ENCODE measurements at places on chromosomes 2 and 18.

GRCh38 chr2:138267161-138267901 lies 234.2 kb upstream of the SPOPL start:
- no peak for DNase-seq

DNA sequence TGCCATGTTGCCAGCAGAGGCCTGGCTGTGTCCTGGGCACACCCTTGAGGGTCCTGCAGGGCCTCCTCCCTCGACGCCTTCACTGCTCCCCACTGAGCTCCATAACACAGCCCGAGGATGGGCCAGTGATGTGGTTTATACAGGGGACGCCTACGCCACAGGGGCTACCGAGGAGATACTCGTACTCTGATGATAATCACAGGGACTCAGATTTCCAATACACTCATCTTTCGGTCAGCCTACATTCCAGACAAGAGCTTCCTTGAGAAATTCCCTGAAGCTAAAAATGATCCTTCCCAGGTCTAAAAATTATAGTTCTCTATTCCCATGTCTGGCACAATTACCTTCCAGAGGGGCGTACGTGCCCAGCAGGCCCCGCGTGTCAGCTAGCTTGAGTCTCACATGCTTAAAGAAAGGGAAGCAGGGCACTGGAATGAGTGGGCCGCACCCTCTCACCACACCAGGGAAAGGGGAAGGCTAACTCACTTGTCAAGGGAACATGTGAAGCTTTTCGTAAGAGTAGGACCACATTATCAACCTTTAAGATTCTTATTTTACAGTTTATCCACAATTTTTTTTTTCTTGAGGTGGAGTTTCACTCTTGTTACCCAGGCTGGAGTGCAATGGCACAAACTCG lies 159.5 kb upstream of the NDUFV2 start:
- no peak for DNase-seq

- DNase-seq: no peak
Measured at GRCh38 chr2:148234143-148234542, 213.3 kb downstream of the MBD5 start.

GRCh38 chr2:156110890-156111289 lies 221.6 kb downstream of the NR4A2 start:
- DNase-seq: no peak

- no peak for DNase-seq
Measured at GRCh38 chr2:57864926-57865325, 181.7 kb upstream of the VRK2 start.

DNA sequence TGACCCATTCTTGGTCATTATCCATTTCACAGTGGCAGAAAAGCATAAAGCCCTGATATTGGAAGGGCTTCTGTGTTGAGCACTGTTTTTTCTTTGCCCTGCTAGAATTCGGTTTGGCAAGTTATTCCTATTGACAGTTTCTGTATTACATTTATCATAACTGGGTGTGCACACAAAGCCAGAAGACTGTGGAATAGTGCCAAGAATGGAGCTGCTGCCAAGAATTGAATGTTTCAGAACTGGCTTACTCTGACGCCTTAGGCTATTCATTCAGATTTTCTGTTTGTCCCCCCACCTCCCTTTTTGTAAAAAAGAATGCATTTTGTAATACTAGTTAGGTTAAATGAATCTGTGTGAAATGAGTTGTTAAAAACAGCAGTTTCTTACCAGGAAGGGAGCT lies 12.7 kb downstream of the KDM3A start:
- no peak for DNase-seq

DNA sequence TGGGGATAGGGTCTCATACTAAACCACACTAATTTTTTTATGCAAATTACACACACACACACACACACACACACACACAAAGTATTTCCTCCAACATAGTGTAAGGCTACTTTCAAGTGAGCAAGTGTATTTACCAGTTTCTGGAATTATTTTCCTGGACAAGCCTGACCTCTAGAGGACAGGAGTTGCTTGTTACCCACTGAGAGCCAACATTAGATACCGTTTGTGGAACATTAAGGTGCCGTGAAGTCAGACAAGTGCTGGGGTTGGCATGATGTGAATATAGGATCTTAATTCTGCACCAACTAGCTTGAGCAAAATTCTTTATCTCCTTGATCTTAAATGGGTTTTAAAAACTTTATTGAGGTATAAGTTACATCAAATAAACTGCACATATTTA lies 39.3 kb upstream of the SERPINB2 start:
- no peak for DNase-seq

DNA sequence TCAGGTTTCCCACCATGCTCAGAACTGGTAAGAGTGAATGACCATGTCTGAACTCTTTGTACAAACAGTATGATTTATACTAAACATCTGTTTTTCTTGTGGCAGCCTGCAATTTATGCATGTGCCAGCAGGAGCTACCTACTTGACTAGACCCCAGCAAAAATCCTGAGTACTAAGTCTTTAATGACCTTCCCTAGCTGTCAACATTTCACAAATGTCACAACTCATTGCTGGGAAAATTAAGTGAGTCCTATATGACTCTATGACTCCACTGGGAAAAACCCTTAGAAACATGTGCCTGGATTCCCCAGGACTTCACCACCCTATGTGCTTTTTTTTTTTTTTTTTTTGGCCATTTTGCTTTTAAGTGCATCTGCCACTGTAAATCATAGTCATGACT lies 1225.8 kb downstream of the SUCLG1 start:
- DNase-seq: no peak

GRCh38 chr2:48098539-48098938 lies 192.2 kb upstream of the FBXO11 start:
- no peak for DNase-seq

- no peak for DNase-seq
Measured at GRCh38 chr2:33059471-33060156, 112.9 kb downstream of the LTBP1 start.

GRCh38 chr18:10094154-10094553 lies 180.3 kb downstream of the VAPA start:
- DNase-seq: no peak

- DNase-seq: no peak
Measured at GRCh38 chr2:201880579-201880978, 74.2 kb downstream of the CDK15 start.

DNA sequence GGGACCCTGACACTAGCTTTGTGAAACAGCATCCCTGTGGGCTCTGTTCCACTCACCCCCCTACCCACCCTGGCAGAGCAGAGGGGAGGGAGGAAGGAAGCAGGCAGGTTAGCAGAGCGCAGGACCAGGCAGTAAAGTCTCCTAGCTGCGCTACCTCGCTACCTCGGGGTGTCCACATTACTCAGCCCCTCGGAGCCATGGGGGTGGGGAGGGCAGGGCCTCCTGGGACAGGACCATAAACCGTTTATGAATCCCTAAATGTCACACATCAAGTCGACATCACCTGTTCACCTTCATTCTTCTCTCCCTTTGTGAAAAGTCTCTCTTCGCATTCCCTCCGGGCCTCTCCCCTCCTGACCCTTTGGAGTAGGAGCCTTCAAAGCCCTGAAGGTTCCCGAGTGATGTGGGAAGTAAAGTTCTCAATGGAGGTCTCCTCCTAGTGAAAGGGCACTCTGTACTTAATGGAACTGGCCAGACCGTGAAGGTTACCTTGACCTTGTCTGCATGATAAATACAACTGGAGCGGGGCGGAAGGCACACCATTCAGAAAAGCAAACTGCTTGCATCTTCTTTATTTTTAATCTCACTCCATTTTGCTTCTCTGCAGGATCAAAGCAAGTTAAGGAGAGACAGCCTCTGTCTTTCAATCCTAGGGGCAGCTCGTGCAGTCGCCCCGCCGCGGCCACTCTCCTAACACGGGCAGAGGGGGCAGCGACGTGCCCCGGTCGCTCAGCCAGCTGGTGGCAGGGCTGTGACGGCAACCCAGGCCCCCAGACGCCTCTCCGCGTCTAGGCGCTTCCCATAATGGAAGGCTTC lies 23.7 kb upstream of the SMAD7 start:
- DNase-seq: no peak

DNA sequence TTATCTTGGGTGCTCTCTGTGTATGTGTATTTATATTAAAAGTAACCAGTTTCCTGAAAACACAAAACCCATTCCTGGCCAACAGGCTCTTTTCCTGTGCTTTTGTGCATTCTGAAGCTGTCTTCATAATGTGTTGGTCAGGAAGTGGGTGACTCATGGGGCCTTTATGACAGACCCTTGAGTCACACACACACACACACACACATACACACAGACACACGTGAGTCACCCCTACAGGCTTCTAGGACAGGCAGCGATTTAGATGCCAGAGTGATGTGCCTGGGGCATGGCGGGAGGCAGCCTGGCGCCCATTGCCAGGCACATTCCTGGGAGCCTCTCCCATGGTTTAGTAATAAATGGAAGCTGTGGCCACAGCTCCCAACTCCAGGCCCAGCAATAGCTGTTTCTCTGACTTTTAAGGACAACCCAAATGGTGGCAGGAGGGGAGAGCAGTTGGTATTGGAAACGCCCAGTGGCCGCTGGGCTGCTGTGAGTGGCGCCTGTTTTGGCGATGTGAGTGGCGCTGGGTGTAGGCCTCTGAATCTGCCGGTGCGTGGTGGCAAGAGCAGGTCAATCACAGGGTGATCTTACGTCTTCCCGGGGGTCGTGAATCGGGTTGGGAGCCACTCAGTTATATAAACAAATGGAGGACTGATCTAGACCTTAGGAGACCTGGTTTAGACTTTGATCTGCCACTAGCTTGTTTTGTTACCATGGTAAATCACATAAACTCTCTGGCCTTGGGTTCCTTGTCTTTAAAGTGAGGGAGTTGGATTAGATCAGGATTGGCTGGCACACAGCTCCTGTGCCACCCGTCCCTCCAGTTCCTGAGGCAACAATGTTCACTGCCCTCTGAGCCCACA lies 150.7 kb upstream of the DLX2 start:
- peak; percentile 51 for DNase-seq

- no peak for DNase-seq
Measured at GRCh38 chr2:232530626-232531260, 4.8 kb downstream of the CHRND start.

DNA sequence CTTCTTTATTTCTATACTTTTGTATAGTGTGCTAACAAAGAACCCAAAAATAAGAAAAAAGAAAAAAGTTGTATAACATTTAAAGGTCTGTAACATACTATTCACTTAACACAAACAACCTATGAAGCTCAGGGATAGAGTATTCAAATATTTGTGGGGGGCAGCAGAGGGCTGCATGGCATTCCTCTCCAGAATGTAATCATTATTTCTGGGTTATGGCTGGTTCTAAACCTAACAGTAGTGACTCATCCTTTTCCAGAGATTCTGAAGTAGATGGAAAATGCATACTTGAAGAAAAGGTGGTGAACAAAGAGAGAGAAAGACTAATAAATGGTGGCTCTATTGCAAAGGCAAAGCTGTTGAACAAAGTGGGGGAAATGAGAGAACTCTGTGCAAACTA lies 249.4 kb downstream of the NRXN1 start:
- DNase-seq: no peak

DNA sequence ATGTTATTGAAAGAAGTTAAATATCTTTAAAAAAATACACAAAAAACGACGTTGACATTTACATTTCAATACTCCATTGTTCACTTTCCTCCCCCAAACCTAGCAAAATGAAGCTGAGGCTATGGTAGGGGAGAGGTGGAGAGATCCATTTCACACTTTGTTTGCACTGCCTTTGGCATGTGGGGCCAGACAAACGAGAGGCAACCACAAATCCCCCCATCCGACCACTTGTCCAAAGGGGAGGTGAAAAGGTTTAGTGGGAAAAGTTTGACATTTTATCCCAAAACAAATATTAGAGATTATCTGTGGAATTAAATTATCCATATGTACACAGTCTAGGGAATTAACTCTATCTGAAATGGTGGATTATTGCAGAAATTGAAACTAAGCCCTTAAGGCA lies 261.7 kb upstream of the FIGN start:
- DNase-seq: no peak

DNA sequence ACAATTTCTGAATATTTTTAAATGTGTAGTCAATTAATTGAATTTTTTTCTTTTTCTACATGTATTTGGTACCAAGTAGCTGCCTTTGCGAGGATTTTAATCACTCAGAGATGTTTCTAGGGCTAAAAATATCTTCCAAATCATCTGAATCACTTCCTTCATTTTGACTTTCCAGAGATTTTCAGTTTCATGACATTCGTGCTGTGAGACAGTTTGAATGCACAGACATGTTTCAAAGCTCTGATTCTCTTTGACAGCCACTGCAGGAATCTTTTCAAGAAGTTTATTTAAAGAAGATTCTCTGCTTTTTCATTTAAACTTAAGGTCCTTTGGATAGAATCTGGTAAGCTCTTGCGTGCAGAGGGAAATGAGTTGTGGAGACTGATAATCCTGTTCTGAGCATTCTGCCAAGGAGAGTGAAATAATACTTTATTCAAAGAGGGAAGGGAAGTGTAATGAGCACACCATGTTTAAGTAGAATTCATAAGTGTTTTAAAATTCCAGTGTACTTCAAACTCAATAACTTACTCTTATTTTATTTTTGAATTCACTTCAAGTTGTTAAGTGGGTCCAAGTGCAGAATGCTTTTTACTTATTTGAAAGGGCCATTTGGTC lies 9.7 kb downstream of the CYBRD1 start:
- DNase-seq: no peak

- DNase-seq: no peak
Measured at GRCh38 chr2:157922336-157922735, 46.2 kb upstream of the ACVR1 start.

DNA sequence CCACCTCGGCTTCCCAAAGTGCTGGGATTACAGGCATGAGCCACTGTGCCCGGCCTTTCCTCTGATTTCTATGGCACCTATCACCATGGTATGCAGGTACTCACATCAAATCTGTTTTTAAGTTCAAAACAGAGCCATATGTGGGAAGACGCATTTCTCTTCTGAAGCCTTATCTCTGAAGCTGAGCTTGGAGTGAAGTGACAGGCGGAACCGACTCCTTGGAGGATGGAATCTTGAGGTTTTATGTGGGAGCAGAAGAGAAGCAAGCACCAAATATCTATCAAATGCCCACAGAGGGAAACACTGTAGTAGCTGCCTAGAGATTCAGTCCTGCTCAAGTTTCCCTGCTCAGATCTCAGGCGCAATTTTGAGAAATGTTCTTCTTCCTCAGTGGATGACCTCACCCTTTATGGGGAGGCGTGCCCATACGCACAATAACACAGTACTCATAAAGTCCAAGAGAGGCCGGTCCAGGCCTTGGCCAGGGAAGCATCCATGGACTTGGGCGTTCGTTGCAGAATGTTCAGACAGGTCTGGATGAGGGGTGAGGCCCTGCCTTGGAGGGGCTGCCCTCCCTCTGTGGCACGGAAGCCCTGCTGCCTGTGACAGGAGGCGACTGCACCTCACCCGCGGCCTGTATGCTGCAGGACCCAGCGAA lies 67.9 kb downstream of the HNRNPLL start:
- no peak for DNase-seq

GRCh38 chr2:12675352-12675795 lies 41.4 kb upstream of the TRIB2 start:
- DNase-seq: no peak

DNA sequence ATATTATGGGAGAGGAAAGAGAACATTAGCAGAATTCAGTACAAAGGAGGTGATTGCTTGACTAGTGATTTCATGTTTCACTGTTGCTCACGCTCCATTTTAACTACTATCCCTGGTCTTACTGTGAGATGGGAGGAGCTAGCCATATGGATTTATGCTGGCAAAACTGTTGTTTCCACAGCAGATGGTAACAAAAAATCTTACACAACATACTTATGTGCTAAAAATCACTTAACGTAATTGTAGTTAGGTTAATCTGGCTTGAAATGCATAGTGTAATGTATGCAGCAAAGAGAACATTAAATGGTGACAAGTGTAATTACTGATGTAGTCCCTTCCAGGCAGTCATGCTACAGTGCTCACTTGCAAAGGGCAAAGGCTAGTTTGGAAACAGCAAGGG lies 155.6 kb upstream of the LYPD1 start:
- DNase-seq: no peak

GRCh38 chr18:3973191-3973850 lies 481.8 kb downstream of the DLGAP1 start:
- DNase-seq: no peak

GRCh38 chr2:106140913-106141312 lies 53.2 kb downstream of the UXS1 start:
- no peak for DNase-seq

All from activated naive CD4-positive, alpha-beta T cell (primary cell).